HCEC 1CT (cell line): ENCODE measurements at places on chromosomes 7 and 10.

- DNase-seq: no peak
Measured at GRCh38 chr10:29389935-29390334, 101.1 kb downstream of the LYZL1 start.

GRCh38 chr10:18759575-18759974, 100.3 kb downstream of the ARL5B start:
- DNase-seq: no peak

GRCh38 chr10:43043773-43044447, 33.0 kb upstream of the RET start:
- no peak for DNase-seq

GRCh38 chr7:78594156-78594555, 795.6 kb downstream of the PHTF2 start:
- DNase-seq: no peak

DNA sequence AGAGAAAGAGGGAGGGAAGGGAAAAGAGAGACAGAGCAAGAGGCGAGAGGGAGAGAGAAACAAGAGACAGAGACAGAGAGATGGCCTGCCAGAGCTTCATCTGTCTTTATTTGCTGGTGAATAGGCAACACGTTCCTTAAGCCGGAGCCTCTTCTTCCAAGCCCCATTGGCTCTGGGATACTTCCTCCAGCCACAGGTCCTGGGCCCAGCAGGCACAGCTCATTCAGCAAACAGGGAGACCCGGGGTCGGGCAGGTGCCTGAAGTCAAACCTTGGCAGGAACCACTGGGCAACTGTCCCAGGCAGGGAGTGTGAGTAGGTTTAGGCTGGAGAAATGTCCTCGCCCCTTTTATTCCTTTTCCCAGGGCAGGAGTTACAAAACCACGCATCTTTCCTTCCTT, 68.2 kb downstream of the MYL10 start:
- no peak for DNase-seq

DNA sequence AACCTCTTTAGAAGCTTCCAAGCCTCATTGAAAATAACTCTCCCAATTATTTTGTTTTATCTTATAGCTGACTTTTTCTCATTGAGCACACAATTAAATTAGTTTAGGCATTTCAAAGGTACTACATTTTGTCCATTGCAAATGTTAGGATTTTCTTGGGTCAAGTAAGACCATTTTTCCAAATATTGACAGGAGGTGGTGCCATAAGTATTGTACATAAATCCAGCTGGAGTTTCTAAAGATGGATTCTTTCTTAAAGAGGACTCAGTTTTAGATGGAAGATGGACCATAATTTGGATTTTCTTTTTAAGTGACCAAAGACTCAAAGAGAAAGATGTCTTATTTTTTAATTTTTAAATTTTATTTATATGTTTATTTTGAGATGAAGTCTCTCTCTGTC, 12.3 kb upstream of the OPN4 start:
- no peak for DNase-seq

DNA sequence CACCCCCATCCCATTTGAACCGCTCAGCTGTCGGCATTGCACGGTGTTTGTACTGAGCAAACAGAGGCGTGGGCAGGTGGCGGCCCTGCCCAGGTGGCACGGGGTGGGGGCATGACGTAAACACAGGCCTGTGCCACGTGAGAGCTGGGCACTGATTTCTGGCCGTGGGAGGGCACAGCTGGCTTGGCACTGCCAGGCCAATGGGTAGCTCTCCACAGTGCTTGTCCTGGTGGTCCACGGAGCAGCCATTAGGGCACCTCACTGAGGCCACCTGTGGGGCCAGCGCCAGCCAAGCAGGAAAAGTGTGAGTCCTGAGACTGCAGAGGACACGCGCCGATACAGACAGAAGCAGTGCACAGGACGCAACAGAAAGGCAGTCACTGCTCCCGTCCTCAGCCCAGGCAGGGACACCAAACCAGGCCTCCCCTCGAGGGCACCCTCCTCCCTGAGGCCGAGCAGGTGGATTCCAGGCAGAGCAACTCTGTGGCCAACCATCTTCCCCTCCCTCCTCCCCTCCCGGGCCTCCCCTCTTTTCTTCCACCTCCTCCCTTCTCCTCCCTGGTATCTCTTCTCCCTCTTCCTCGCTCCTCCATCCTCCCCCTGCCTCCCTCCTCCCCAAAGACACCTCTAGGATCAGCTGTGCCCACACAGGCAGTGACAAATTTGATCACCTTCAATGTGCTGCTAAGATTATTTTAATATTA, 258.7 kb downstream of the ELFN1 start:
- no peak for DNase-seq

DNA sequence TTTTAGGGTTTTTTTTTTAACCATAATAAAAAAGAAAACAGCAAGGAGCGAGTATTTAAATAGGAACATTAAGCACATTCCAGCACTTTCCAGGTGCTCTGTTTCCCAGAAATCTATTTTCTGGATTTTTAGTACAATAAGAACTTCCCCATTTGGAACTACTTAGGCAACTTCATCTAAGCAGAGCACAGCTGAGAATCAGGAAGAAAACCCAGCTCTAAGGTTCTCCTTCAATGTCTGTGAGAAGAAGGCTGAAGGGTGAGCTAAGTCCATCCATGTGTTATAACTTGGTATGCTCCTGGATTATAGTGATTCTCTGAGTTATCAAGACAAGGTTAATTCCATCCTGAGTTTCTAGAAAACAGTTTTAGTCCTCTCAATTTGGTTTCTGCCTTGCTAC, 181.9 kb downstream of the CYP26A1 start:
- no peak for DNase-seq

DNA sequence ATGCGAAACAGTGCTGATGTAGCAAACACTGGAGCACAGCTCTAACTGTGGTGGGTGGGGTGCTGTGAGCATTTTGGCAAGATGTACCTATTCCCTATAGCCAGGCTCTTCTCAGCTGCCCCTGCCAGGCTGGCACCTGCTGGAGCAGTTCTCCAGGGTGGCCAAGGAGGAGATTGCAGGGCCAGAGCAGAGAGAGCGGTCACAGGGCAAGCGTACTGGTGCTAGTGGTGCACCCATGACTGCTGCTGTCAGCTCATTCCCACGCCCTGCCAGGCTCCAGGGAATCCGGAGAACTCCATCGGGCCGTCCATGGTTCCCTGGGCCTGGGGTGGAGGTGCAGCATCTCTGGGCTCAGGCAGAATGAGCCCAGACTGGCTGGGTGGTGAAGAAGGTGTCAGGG, 2.1 kb downstream of the COL13A1 start:
- no peak for DNase-seq
